ENCODE measurements at places on chromosomes 4 and X.

DNA sequence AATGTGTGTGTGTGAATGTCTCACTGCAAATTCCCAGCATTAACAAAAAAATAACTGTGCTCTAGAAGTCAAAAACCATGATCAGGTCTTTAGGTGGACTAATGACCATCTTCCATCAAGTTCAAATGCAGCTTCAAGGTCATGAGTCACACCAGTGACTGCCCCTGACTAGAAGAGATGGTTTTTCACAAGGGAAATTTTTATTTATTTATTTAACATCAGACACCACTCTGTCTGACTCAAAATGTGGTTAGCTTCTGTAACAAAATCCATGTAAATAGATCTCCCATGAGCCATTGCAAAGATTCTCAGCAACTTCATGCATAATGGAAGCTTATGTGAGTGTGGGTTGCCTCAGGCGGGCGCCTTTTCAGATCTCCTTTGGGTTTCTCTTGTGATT lies 219.2 kb downstream of the KIT start:
- no peak for DNase-seq

DNA sequence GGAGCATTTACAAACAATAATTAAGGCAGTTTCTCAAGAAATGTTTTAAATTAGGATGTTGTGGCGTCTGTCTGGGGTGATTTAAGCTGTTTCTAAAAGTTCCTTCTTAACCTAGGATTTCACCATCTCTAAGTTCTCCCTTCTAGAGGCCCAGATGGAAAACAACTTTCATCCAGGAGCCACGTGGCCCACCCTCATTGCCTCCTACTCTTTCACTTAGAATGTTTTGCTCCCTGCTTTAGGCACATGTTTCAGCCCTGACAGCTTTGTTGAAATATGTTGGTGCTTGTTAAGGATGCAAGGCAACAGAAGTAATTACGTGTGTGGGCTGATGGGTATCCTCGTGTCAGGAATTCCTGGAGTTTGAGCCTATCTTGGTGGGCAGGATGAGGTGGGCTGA lies 131.3 kb downstream of the GUCY2F start:
- DNase-seq = no peak

DNA sequence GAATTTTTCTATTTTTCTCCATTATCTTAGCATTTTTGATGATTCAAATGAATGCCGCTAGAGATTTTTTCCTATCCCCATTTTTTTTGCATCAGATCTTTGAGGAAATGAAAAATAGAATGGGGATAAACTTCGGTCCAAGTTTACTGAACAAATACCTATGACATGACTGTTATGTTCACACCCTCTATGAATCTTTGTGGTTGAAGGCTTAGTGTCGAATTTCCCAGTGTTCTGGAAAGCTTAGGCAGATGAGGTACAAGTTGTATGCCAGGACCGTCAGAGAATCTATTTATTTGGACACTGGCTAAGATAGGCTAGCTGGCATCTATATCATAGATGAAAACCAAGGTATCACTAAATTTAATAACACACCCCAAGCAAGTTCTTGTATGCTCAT lies 123.4 kb downstream of the SPCS3 start:
- no peak for DNase-seq

GRCh38 chr4:171288816-171289432 lies 524.3 kb upstream of the GALNTL6 start:
- no peak for DNase-seq

- DNase-seq = no peak
These were observed 52.8 kb downstream of the TBC1D14 start for GRCh38 chr4:6962211-6963041.

GRCh38 chrX:103073467-103073866 lies 9.5 kb upstream of the BEX1 start:
- no peak for DNase-seq

GRCh38 chr4:55029821-55030503 lies 95.4 kb downstream of the KDR start:
- DNase-seq = no peak

- no peak for DNase-seq
These were observed 36.5 kb downstream of the EFNB1 start for GRCh38 chrX:68865300-68865699.

DNA sequence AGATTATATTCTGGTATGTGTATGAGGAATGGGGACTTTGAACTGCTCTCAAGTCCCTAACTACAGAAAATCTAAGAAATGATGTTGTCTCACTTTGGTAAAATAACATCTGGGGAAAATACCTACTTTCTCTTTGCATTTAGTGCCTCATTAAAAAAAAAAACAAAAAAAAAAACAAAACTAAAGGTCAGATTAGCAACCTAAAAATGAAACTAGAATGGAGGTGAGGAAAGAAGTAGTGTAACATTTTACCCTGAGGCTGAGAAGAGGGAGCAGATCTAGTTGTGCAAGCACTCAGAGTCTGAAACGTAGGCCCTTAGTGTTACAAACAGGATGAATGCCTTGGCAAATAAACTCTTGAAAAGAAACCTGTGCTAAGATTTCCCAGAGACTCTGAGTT lies 56.0 kb downstream of the VGLL1 start:
- no peak for DNase-seq

DNA sequence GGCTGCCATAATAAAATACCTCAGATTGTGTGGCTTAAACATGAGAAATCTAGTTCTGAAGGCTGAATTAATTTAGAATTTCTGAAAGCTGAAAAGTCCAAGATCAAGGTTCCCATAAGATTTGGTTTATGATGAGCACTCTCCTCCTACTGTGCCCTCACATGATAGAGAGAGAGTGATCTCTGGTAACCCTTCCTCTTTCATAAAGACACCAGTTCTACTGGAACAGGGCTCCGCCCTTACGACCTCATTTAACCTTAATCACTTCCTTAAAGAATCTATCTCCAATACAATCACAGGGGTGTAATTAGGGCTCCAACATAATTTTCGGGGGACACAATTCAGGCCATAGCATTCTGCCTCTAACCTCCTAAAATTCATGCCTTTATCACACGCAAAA lies 194.0 kb upstream of the MAB21L2 start:
- no peak for DNase-seq

GRCh38 chr4:73943555-73943954 lies 38.3 kb downstream of the PF4 start:
- no peak for DNase-seq

- no peak for DNase-seq
These were observed 26.7 kb downstream of the MANBA start for GRCh38 chr4:102734116-102734515.

DNA sequence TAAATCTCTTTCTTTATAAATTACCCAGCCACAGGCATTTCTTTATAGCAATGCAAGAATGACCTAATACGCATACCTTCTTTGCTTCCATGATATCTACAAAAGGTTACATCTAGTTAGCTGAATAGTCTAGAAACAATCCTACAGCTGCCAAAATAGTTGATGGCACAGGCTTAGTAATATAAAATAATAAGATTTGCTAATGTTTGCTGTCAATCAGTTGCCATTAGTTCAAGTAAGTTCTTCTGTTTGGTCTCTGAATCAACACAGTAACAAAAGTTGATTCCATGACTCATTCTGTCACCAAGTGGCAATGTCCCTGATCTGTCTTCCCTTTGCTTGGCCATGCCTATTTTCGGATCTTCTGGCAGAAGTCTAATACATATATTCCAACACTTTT lies 470.2 kb downstream of the SPRY1 start:
- no peak for DNase-seq
